H4 (cell line): ENCODE measurements at places on chromosomes 4 and X.
A peak's percentile ranks its signal among the peaks of the same experiment; 100 is the strongest.

GRCh38 chr4:41757521-41758156 lies 9.1 kb upstream of the PHOX2B start:
- DNase-seq, result no peak

GRCh38 chr4:112142182-112142581 lies 3.1 kb upstream of the FAM241A start:
- DNase-seq, result no peak

GRCh38 chr4:78692822-78693170 lies 83.4 kb upstream of the BMP2K start:
- DNase-seq, result no peak

- DNase-seq, result no peak
Measured at GRCh38 chr4:88196523-88197185, 38.2 kb upstream of the ABCG2 start.

- no peak for DNase-seq
Measured at GRCh38 chr4:163535657-163536056, 41.2 kb downstream of the TMA16 start.

GRCh38 chr4:140736669-140737343 lies 19.4 kb downstream of the TBC1D9 start:
- no peak for DNase-seq

DNA sequence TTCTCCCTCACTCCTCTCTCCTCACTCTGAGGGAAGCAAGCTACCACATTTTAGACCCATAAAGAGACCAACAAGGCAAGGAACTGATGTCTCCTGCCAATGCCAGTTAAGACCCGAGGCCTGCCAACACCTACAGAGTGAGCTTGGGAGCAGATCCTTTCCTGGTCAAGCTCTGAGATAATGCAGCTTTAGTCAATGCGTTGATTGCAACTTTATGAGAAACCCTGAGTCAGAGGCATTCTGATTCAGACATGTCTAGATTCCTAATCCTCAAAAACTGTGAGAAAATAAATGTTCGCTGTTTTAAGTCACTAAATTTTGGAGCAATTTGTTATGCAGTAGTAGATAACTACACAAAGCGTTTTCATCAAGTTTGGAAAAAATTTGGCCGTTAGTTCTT lies 115.5 kb downstream of the JADE1 start:
- DNase-seq, result no peak

DNA sequence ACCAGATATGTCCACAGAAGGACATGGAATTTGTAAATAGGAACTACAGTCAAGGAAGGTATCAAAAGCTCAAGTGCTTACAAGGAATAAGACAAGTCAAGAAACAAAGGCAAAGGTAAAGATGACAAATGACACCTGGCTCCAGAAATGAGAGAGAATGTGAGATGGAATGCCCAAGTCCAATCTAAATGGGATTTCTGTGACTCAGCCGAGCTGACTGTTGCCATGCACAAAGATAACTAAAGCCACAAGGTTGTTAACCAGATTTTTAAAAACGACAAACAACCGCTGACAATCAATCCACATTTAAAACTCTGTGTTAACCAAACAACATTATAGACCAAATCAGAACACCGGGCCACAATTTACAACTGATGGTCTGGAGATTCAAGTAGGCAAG lies 1.1 kb downstream of the NFXL1 start:
- peak; percentile 30 for DNase-seq

- DNase-seq, result no peak
Measured at GRCh38 chr4:76002176-76002575, 5.1 kb downstream of the CXCL9 start.

GRCh38 chr4:117324851-117325491 lies 239.6 kb upstream of the TRAM1L1 start:
- DNase-seq, result peak; percentile 94

- DNase-seq, result no peak
Measured at GRCh38 chr4:164169591-164169990, 584.3 kb upstream of the SMIM31 start.

- no peak for DNase-seq
Measured at GRCh38 chr4:2949782-2950125, 13.5 kb downstream of the NOP14 start.

DNA sequence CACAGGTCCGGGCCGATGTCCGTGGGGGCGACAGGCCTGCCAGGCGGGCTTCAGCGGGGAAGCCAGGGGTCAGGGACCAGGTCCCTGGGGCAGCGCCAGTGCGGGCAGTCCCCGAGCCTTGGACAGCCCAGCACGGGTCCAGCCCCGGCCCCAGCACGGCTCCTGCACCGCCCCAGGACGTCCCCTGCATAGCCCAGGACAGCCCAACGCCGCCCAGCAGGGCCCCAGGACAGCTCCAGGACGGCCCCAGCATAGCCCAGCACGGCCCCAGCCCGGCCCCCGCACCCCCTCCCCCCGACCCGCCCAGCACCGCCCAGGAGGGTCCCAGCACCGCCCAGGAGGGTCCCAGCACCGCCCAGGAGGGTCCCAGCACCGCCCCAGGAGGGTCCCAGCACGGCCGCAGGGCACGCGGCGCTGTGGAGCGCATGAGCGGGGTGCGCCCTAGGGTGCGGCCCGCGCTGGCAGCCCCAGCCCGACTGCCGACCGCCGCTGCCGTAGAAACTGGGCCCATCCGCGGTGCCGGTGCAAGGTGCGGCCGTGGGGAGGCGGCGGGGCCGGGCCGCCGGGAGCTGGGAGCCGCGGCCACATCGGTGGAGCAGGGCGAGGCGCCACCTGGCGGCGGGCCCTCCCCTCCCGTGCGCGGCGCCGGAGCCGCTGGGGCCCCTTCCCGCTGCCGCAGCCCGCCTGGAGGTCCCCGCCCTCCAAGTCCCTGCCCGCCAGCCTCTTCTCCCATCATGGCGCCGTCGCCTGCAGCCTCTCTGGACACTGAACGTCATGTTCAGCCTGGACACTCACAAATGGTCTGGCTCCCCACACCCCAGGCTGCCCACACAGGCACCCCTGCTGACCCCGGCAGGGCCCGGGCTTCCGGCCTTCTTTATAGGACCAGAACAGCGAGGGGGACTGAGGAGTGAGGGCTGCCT lies 106.8 kb upstream of the NKX1-1 start:
- DNase-seq, result no peak

GRCh38 chrX:144219035-144219434 lies 335.2 kb downstream of the UBE2NL start:
- DNase-seq, result peak; percentile 2

GRCh38 chr4:165715989-165716388 lies 157.0 kb upstream of the TLL1 start:
- DNase-seq, result no peak

- DNase-seq, result no peak
Measured at GRCh38 chr4:53705151-53705764, 114.0 kb upstream of the LNX1 start.

DNA sequence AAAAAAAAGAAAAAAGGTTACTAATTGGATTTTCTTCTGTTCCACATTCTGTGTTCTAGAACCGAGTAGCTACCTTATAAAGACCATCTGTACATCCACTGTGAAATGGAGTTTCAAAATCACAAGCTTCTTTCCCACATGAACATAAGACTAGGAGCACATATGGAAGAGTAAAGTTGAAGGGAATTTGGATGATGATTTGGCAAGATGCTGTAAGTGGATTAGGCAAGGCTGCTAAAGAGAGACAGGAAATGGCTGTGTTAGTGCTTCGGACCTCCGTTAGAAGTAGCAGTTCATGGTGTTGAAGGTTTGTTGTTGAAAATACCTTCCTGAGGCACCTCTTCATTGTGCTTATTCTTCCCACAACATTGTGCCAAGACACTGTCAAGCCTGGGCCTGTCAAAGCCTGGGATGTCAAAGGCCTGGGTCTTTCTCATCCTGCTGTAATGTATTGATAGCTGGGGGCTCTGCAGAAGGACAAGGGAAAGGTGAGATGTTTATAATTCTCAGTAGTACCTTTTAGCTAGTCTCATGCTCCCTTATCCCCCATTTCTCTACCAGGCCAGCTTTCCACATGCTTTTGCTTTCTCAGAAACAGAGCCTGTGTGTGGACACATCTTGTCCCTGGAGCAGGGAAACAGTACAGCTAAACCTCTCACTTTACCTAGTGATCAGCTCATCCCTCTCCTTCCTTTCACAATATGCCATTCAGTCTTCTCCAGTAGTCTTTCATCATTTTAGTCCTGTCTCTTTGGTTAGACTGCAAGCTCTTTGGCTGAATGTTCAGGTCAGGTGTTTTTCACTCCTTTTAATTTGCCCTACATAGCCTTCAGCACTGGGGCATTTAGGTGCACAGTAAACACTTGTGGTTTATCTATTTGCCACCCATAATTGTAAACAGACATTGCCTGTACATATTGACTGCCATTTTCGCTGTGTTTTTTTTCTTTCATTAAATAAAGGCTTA lies 37.9 kb upstream of the CYP2U1 start:
- no peak for DNase-seq

GRCh38 chr4:13084210-13084609 lies 399.9 kb downstream of the RAB28 start:
- no peak for DNase-seq

- DNase-seq, result no peak
Measured at GRCh38 chr4:107956011-107956410, 24.7 kb downstream of the CYP2U1 start.

DNA sequence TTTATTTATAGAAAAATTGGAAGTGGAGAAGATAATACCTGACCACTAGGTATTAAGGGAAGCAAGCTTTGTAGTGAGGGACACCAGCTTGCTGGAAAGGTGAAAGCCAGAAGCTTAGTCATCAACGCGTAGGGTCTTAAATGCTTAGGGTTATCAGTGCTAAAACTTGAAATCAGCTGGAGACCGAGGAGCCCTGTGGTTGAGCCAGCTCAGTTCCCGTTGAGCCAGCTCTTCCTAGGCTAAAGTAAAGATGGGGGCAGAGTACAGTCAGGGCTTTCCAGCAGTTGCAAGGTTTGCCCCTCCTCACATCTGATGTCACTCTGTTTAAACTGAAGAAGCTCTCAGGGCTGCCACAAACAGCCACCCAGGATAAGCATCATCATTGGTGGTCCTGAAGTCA lies 240.7 kb downstream of the DCLK2 start:
- no peak for DNase-seq

DNA sequence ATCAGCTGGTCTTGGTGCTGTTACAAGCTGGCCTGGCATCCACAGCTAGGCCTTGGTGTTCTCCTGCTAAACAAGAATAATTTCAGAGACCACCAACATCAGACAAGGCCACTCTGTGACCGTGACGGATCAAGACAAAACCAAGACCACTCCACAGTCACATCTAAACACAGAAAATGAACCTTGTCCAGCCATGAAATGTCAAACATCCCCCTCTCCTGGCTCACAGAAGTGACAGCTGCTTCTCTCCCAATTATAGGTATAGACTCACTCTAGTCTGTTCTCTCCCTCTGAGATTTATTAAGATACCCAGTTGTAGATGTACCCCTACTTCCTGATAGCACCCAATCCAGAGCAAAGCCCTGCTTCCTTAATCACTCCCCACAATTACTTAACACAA lies 40.4 kb downstream of the EFHC2 start:
- no peak for DNase-seq

GRCh38 chr4:151218343-151218742 lies 58.6 kb upstream of the PRSS48 start:
- no peak for DNase-seq

- no peak for DNase-seq
Measured at GRCh38 chr4:98564852-98565251, 93.6 kb downstream of the TSPAN5 start.

DNA sequence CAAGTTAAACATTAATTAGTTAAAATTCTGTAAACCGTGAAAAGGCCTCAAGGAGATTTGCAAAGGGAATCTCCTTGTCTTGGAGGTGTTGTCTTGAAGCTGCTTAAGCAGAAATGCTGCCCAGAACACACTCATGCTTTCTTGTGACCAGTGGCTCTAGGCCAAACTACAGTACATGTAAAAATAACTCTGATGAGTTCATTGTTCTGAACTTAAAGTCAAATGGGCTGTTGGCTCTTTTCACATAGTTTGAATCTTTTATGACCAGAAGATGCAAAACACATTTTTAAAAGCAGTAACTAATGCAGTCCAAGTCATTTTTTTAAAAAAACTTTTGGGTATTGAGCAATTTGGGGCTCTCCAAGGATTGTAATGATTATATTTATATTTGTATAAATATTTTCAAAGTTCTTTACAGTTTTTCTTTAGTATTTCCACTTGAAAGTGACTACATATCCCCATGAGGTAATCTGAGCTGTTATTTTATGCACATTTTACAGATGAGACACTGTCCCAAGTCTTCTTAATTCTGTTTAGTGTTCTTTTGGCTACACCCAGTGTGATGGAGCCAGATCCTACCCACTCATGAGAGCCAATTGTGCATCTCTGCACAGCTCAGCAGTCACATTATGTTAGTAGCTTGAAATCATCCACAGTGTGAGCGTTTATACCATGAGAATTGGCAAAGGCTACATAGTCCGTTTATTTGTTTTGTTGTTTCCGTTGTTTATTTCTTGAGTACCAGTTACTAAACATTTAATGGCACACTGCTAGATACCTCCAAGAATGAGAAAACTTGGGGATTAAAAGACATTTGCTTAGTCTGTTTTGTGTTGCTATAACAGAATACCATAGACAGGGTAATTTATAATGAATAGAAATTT lies 112.8 kb upstream of the ATXN3L start:
- DNase-seq, result peak; percentile 87

DNA sequence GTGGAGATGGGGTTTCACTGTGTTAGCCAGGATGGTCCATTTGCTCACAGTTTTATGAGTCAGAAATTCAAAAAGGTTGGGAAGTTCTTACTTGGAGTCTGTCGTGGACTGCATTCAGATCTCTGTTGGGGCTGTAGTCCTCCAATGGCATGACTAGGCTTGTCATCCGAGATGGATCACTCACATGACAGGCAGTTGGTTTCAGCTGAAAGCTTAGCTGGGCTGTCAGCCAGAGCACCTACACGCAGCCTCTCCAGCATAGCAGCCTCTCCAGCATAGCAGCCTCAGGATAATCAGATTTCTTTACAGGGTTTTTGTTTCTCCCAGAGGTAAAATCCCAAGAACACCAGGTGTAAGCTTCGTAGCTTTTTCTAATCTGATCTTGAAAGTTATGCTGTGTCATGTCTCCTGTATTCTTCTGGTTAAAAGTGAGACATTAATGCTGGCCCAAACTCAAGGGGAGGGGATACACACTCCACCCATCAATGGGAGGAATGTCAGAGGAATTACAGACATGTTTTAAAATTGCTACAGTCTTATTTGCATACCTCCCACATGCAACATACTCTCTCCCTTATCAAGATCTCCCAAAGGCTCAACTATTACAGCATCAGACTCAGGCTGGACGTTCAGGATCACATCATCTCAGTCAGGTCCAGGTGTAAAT lies 31.6 kb upstream of the SOD3 start:
- DNase-seq, result peak; percentile 36

DNA sequence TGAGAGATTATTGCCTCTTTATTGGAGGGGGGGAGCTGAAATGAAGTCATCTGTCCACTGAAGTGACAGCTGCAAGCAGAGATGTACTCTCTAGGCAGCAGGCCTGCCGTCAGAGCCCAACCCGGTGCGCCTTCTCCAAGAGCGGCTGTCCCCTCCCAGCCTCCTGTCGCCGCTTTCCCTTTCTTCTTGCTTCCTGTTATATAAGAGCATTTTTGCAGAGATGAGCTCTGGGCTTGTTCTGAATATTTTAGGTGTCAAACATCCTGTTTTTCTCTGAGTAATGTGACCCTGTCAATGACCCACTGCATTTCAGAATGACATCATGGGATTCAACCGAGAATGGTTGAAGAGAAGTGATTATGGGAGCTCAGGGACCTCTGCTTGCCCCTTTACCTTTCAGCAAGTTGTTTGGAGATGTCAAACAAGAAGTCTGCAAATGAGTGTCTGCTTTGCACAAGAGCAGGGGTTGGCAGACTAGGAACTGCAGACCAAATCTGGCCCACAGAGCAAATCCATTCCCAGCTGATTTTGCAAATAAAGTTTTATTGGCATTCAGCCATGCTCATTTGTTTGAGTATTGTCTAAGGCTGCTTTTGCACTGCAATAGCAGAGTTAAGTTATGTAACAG lies 79.9 kb downstream of the SLC9A6 start:
- peak; percentile 27 for DNase-seq

GRCh38 chr4:88753658-88754571 lies 56.3 kb upstream of the NAP1L5 start:
- DNase-seq, result no peak
